Progenitor cell of endocrine pancreas (in vitro differentiated cells): ENCODE measurements at places on chromosomes 5 and 9. TPM values are rescaled to one million over a fixed set of nuclear protein-coding genes. Genes with fewer than 3 reads are reported as not detected.

The LARP1 gene
- 225 and 234 TPM in 2 replicates for total RNA-seq

DNA sequence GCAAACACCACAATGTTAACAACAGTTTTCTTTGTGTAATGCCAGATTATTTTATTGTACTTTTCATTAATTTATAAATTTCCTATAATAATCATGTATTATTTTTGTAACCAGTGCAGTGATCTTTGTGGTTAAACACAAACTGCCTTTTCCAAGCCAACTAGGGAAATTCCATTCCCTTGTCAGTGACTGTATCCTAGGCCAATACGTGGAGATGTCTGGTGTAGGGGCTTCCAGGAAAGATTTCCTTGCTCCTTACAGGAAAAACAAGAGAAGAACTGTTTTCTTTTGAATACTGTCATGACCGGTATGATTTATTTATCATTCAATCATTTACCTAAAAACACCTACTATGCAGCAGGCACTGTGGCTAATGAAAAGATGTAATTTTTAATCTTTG, 31.4 kb downstream of the FANCC start:
- no peak overlapping the region for H3K27ac ChIP-seq
- DNase-seq: no peak

The FOXD4L5 gene
- 0.24 and 0.29 TPM in 2 replicates for total RNA-seq

The SGCD gene
- 5.5 and 5.9 TPM in 2 replicates for total RNA-seq

- no peak overlapping the region for H3K27ac ChIP-seq
- no peak overlapping the region for H3K4me3 ChIP-seq
- H3K27me3 ChIP-seq: no peaks in the 10 kb centered on the region
- H3K36me3 ChIP-seq: no peaks in the 10 kb centered on the region
Measured at GRCh38 chr5:17838469-17838868, 204.2 kb downstream of the TAF11L14 start.

DNA sequence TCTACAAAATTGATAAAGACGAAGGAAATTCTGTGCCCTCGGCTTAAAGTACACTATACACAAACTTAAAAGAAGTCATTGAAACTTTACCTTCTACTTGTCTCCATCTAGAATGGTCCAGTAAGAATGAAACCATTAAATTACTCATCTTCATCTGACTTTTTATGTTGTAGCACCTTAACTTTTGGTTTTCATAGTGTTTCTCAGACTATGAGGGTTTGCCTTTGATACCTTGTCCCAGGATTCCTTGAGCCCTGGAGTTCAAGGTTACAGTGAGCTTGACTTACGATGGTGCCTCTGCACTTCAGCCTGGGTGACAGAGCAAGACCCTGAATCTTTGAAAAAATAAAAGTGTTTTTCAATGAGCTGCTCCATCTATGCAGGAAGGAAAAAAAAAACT, 132.2 kb downstream of the CDC42SE2 start:
- H3K36me3 ChIP-seq: peaks cover 34% of the 10 kb centered on the region
- H3K27ac ChIP-seq: no peak overlapping the region
- no peaks in the 10 kb centered on the region for H3K27me3 ChIP-seq

DNA sequence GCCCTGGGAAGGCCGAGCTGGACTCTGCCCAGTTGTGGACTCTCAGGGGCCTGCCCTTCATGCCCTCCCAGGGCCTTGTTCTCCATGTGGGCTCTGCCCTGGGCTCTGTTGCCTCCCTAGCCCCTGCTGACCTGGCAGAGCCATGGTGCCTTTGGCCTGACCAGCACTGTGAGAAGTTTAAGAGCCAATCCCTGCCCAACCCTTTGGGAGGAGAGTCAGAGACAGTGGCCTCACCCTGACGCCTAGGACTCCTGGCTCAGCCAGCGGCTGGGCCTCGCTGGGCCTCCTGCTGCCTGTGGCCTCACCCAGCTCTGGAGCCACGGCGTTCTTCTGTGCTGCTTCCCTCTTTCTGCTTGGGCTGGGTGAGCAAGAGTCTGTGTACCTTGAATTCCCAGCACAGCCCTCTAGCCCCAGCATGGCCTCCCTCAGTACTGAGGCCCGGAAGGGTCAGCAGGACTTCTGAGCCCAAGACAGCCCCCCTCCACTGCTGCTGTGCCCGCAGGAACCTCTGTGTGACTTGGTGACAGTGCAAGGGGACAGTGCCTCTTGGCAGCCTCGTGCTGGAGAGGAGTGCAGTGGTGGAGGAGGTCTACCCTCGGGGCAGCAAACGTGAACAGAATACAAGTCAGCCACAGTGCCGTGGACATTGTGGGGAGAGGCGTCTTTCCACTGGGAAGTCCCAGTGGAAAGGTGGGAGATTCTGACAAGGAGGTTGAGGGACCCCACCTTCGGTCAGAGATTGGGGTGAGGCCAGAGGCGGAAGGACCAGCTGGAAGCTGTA, 97.4 kb downstream of the CACNA1B start:
- H3K36me3 ChIP-seq: no peaks in the 10 kb centered on the region
- no peak overlapping the region for H3K4me3 ChIP-seq
- DNase-seq: no peak
- no peaks in the 10 kb centered on the region for H3K27me3 ChIP-seq
- H3K27ac ChIP-seq: no peak overlapping the region
- H3K4me1 ChIP-seq: no peaks in the 10 kb centered on the region

DNA sequence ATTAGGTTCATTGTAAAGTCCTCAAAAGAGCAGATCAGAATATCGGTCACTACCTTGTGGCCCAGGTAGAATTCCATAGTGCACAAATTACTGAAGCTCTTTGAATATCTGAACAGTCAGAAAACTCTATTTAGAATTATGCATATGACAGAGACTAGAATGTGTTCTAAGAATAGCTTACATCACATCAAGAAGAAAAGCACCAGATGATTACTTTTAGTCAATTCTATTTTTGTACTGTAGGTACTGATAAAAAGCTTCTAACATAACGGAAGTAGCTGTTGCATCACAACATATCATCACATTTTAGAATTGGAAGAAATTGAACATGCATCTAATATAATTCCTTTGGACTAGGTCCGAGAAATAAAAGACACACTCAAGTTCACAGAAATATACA, 946.6 kb upstream of the ARRDC3 start:
- no peaks in the 10 kb centered on the region for H3K36me3 ChIP-seq
- no peak overlapping the region for H3K27ac ChIP-seq
- DNase-seq: no peak
- no peaks in the 10 kb centered on the region for H3K27me3 ChIP-seq
- no peaks in the 10 kb centered on the region for H3K4me1 ChIP-seq
